ENCODE measurements at places on chromosomes 5 and 9. TPM values are rescaled to one million over a fixed set of nuclear protein-coding genes. Genes with fewer than 3 reads are reported as not detected.

Gene APBA1
- total RNA-seq, result 1.2 TPM

Gene SLC4A9
- total RNA-seq, result 0.56 TPM

Gene OGN
- total RNA-seq, result not detected

Gene SLC6A18
- total RNA-seq, result not detected

Gene ADAMTS2
- not detected for total RNA-seq

Gene PCDHGA11
- total RNA-seq, result 0.22 TPM

Gene JAK2
- total RNA-seq, result 30.3 TPM

Gene IL3
- total RNA-seq, result 8.9 TPM

Gene ACTBL2
- total RNA-seq, result not detected

Gene ANKRD20A1
- 3.0 TPM for total RNA-seq

Gene TMC1
- 0.43 TPM for total RNA-seq

Gene RLN1
- total RNA-seq, result 1.3 TPM

Gene CLIC3
- total RNA-seq, result 0.43 TPM

DNA sequence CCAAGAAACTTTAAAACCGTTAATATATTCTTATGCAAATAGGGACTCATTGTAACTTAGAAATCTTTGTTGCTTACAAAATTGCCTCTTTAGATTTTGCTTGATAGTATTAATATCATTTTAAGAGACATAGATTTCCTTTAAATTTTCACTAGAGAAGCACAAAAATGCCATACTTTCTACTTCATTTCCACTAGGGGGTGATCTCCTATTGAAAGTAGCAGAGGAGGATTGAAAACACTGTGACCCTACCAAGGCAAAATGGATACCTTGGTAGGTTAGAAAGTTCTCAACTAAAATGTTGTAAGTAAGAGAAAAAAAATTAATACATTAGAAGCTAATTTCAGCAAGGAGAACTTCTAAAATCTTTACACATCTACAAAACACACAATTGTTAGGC is 204.9 kb downstream of the CHSY3 start:
- no peaks in the 10 kb centered on the region for H3K4me1 ChIP-seq
- no peak overlapping the region for H3K27ac ChIP-seq
- H3K4me3 ChIP-seq, result no peak overlapping the region
- H3K27me3 ChIP-seq, result peaks cover 6% of the 10 kb centered on the region
- DNase-seq, result no peak
- no peaks in the 10 kb centered on the region for H3K36me3 ChIP-seq

GRCh38 chr5:44385291-44385900 is 3.8 kb downstream of the FGF10 start:
- no peak overlapping the region for H3K27ac ChIP-seq
- H3K4me1 ChIP-seq, result peaks cover 4% of the 10 kb centered on the region
- DNase-seq, result no peak
- no peak overlapping the region for H3K4me3 ChIP-seq

DNA sequence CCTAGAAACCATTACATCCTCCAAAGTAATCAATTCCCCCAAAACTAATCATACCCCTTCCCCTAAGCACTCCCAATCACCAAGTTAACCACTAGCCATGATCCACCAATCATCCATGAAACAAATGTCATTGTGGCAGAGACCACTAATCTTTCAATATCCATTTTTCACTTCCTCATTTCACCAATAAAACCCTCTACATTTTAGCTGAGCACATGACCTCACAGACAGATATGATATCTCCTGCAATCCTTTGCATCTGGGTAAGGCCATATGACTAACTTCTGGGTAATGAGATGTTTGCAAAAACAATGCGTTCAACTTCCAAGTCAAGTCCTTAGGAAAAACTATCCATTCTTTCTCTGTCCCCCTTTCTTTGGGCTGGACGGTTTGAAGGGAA is 20.7 kb downstream of the OR2S2 start:
- DNase-seq, result no peak
- H3K36me3 ChIP-seq, result peaks cover 2% of the 10 kb centered on the region
- H3K4me1 ChIP-seq, result peaks cover 55% of the 10 kb centered on the region
- H3K4me3 ChIP-seq, result no peak overlapping the region
- H3K27ac ChIP-seq, result no peak overlapping the region
- no peaks in the 10 kb centered on the region for H3K27me3 ChIP-seq

DNA sequence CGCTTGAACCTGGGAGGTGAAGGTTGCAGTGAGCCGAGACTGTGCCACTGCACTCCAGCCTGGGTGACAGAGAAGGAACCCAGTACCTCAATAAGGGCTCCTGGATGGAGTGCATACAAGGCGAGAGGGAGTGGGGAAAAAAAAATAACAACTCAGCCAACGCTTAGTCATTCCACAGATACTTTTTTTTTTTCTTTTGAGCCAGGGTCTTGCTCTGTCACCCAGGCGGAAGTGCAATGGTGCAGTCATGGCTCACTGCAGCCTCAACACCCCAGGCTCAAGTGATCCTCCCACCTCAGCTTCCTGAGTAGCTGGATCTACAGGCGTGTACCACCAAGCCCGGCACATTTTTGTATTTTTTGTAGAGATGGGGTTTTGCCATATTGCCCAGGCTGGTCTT is 59.5 kb upstream of the GGTA1 start:
- no peaks in the 10 kb centered on the region for H3K36me3 ChIP-seq
- H3K4me1 ChIP-seq, result peaks cover 7% of the 10 kb centered on the region
- no peak for DNase-seq
- H3K4me3 ChIP-seq, result no peak overlapping the region

DNA sequence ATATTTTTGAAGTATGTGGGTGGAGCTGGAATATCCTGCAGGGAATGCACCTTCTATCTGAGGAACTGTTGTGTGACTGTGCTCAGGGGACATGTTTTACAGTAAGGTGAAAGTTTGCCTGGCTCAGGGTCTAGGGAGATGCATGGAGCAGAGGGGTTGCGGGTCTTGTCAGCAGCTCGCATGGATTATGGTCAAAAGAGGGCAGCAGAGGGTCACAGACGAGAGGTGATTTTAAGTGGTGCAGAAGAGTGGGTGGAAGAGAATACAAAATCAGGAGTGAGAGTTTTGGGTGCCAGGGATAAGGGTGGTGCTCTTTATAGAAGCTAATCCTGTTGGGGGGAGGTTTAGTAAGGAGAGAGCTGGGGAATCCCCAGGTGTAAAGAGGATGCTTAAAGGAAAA is 53.5 kb upstream of the GRIN3A start:
- H3K27me3 ChIP-seq, result no peaks in the 10 kb centered on the region
- no peaks in the 10 kb centered on the region for H3K36me3 ChIP-seq
- H3K4me1 ChIP-seq, result no peaks in the 10 kb centered on the region
- no peak overlapping the region for H3K4me3 ChIP-seq
- peak; percentile 5 for DNase-seq
- H3K27ac ChIP-seq, result no peak overlapping the region

- H3K27ac ChIP-seq, result no peak overlapping the region
- no peak overlapping the region for H3K4me3 ChIP-seq
- no peaks in the 10 kb centered on the region for H3K4me1 ChIP-seq
- DNase-seq, result no peak
- no peaks in the 10 kb centered on the region for H3K27me3 ChIP-seq
- H3K36me3 ChIP-seq, result peaks cover 1% of the 10 kb centered on the region
Measured at GRCh38 chr5:156137071-156137869, 189.7 kb upstream of the SGCD start.

GRCh38 chr5:82165740-82166530 is 112.2 kb downstream of the RPS23 start:
- no peaks in the 10 kb centered on the region for H3K27me3 ChIP-seq
- no peaks in the 10 kb centered on the region for H3K36me3 ChIP-seq
- peaks cover 20% of the 10 kb centered on the region for H3K4me1 ChIP-seq
- H3K27ac ChIP-seq, result peak overlapping the region; percentile 51
- no peak overlapping the region for H3K4me3 ChIP-seq

- H3K27ac ChIP-seq, result no peak overlapping the region
- no peak overlapping the region for H3K4me3 ChIP-seq
- H3K36me3 ChIP-seq, result no peaks in the 10 kb centered on the region
- no peaks in the 10 kb centered on the region for H3K4me1 ChIP-seq
- H3K27me3 ChIP-seq, result no peaks in the 10 kb centered on the region
Measured at GRCh38 chr5:153555420-153556114, 65.1 kb downstream of the GRIA1 start.

GRCh38 chr5:159050316-159051143 is 49.2 kb downstream of the EBF1 start:
- H3K4me3 ChIP-seq, result no peak overlapping the region
- peaks cover 81% of the 10 kb centered on the region for H3K27me3 ChIP-seq
- H3K27ac ChIP-seq, result no peak overlapping the region
- DNase-seq, result no peak
- H3K4me1 ChIP-seq, result no peaks in the 10 kb centered on the region

DNA sequence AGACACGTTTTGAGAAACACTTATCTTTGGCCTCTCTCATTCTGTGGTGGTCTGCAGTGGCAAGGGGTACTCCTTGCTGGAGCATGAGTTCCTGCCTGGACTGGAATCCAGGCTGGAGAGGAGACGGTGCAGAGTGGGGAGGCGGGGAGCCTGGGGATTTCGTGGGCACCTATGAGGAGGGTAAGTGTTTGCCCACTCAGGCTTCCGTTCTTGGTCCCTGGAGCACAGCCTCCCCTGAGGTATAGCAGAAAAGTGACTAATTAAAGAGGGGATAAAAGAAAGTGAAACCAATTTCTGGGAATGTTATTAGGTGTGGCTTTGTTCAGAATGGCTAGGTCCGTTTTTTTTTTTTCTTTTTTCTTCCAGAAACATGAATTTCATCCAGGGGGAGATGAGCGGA is 90.8 kb downstream of the ARHGAP26 start:
- H3K27me3 ChIP-seq, result no peaks in the 10 kb centered on the region
- no peak overlapping the region for H3K27ac ChIP-seq
- no peak overlapping the region for H3K4me3 ChIP-seq
- H3K36me3 ChIP-seq, result no peaks in the 10 kb centered on the region
- no peak for DNase-seq

GRCh38 chr9:87184956-87185642 is 237.8 kb upstream of the GAS1 start:
- peaks cover 13% of the 10 kb centered on the region for H3K27me3 ChIP-seq
- no peak overlapping the region for H3K27ac ChIP-seq
- DNase-seq, result no peak
- no peaks in the 10 kb centered on the region for H3K4me1 ChIP-seq

GRCh38 chr5:107675201-107675600 is 4.5 kb upstream of the EFNA5 start:
- no peaks in the 10 kb centered on the region for H3K36me3 ChIP-seq
- H3K4me1 ChIP-seq, result peaks cover 24% of the 10 kb centered on the region
- peaks cover 62% of the 10 kb centered on the region for H3K27me3 ChIP-seq

DNA sequence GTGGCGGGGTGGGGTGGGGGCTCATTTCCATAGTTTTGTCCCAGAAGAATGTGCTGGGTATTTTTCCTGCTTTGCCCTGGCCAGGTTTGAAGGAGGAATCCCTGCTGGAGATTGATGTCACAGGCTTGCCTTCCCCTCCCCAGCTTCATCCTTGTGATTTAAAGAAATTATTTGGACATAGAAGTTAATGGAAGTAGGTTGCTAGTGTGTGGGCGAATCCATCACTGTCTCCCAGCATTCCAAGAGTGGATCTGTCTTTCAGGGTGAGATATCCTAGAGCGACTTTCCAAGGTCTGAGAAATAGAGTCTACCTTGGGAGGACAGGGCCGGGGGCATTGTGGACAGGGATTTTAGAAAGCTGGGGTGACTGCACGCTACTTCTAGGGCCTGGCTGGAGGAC is 64.9 kb upstream of the HSPA9 start:
- no peak for DNase-seq
- no peaks in the 10 kb centered on the region for H3K4me1 ChIP-seq
- H3K4me3 ChIP-seq, result no peak overlapping the region
- H3K27me3 ChIP-seq, result peaks cover 59% of the 10 kb centered on the region
- H3K27ac ChIP-seq, result no peak overlapping the region
- H3K36me3 ChIP-seq, result no peaks in the 10 kb centered on the region

- no peak for DNase-seq
- H3K27me3 ChIP-seq, result no peaks in the 10 kb centered on the region
- no peak overlapping the region for H3K27ac ChIP-seq
- no peak overlapping the region for H3K4me3 ChIP-seq
- H3K4me1 ChIP-seq, result no peaks in the 10 kb centered on the region
Measured at GRCh38 chr5:9118852-9119251, 427.0 kb downstream of the SEMA5A start.

DNA sequence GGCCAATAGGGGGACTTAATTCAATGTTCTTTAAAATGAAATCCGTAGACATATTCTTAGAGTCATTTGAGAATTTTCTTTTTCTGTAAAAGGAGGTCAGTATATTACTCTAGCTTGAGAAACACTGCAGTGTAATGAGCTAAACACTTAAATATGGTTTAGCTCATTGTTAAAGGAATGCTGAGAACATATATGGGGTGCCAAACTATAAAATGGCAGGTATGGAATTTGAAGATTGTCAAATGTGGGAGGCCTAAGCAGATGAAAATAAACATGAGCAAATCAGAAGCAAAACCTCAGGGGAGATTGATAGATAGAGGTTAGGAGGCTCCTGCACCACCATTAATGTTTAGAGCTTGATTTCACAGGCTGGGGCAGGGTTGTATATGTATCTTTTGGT is 57.9 kb downstream of the STX17 start:
- H3K4me3 ChIP-seq, result no peak overlapping the region
- DNase-seq, result no peak
- H3K4me1 ChIP-seq, result no peaks in the 10 kb centered on the region
- no peaks in the 10 kb centered on the region for H3K27me3 ChIP-seq
- H3K36me3 ChIP-seq, result peaks cover 2% of the 10 kb centered on the region

DNA sequence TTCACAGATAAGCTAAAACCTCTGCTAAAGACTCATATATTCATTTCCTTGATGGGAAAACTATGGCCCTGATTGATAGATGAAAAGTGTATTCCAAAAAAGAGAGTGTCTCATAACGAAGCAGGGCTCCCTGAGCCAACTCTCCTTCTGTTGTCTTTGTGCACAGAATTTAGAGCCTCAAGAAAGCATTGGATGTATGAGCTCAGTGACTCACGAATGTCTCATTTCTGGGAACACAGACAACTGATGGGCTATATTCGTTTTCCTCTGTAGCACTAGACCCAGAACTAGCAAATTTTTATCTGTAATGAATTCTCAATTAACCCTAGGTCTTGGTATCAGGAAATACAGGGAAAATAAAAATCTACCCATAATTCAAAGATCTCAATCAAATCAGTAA is 88.4 kb downstream of the LMNB1 start:
- H3K27ac ChIP-seq, result no peak overlapping the region
- H3K27me3 ChIP-seq, result no peaks in the 10 kb centered on the region
- H3K4me1 ChIP-seq, result peaks cover 11% of the 10 kb centered on the region
- no peaks in the 10 kb centered on the region for H3K36me3 ChIP-seq

GRCh38 chr5:160852049-160852448 is at the start of gene ATP10B:
Gene ATP10B, minus strand, starts transcription at chr5:160852211. Its CDS starts 164,137 bp downstream, at chr5:160688074.
- no peaks in the 10 kb centered on the region for H3K4me1 ChIP-seq
- H3K27me3 ChIP-seq, result no peaks in the 10 kb centered on the region
- no peaks in the 10 kb centered on the region for H3K36me3 ChIP-seq
- no peak within 1 kb of the TSS for H3K27ac ChIP-seq
- no peak within 1 kb of the TSS for H3K4me3 ChIP-seq

- no peak overlapping the region for H3K4me3 ChIP-seq
- H3K27me3 ChIP-seq, result no peaks in the 10 kb centered on the region
- H3K4me1 ChIP-seq, result peaks cover 8% of the 10 kb centered on the region
- DNase-seq, result no peak
- no peaks in the 10 kb centered on the region for H3K36me3 ChIP-seq
Measured at GRCh38 chr9:81814794-81815464, 113.3 kb upstream of the SPATA31D4 start.

GRCh38 chr5:4661326-4661725 is 478.8 kb upstream of the ADAMTS16 start:
- H3K27me3 ChIP-seq, result no peaks in the 10 kb centered on the region
- no peak for DNase-seq
- no peaks in the 10 kb centered on the region for H3K4me1 ChIP-seq

Measured in activated T-cell treated with anti-CD3 and anti-CD28 coated beads, Interleukin-2, amount 50 U/mL, for 72 hours (primary cell).